ENCODE measurements at places on chromosomes 16 and 17. TPM values are rescaled to one million over a fixed set of nuclear protein-coding genes. Genes with fewer than 3 reads are reported as not detected.

DNA sequence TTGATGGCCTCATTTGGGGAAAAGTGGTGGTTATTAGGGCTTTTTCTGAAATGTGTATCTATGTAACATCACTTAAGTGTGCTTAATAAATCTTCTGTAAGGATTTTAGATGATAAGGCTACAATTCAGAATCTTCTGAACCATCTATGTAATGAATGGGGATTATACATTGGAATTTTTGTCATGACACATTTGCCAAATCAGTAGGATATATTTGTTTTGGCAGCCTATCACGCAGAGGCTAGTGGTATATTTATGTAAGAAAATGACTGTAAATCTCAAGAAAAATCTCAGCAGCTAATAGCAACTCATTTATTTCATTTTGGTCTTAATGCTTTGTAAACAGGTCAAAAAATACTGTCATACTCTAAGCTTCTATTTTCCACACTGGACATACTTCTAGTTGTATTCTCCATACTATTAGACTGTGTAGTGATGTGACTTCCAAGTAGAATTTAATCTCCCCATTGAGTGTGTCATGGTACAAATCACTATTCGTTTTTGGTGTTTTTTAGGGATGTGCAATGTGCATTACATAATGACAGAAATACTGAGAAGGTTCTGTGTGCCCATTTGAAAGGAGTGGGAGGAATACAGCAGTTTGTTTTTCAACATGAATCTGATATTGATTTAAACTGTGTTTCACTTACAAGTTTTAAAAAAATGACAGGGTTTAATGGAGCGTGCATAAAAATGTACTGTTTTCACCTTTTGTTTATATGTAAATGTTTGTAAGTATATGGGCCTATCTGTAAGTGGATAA, 29.2 kb downstream of the CLUH start:
- H3K4me1 ChIP-seq = peaks cover 20% of the 10 kb centered on the region
- no peak for DNase-seq
- no peak overlapping the region for H3K4me3 ChIP-seq
- peaks cover 24% of the 10 kb centered on the region for H3K36me3 ChIP-seq
- no peaks in the 10 kb centered on the region for H3K27me3 ChIP-seq

DNA sequence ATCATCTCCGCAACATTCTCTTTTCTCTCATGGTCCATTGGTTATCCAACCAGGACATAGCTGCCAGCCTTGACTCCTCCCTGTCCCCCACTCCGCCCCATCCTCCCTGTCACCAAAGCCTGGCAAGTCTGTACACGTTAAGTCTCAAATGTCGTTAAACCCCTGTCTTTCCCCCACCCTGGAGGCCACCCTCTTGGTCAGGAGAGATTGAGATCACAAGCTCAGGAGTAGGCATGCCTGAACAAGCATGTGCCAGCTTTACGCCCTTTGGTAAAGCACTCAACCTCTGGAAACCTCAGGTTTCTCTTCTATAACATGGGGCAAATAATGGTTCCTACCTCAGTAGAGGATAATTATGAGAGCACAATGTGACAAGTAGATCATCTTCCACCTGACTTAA, 38.1 kb upstream of the CCL1 start:
- H3K27me3 ChIP-seq = peaks cover 47% of the 10 kb centered on the region
- DNase-seq = no peak
- no peak overlapping the region for H3K4me3 ChIP-seq
- H3K27ac ChIP-seq = no peak overlapping the region
- H3K36me3 ChIP-seq = no peaks in the 10 kb centered on the region

- no peak for DNase-seq
- no peaks in the 10 kb centered on the region for H3K36me3 ChIP-seq
- H3K4me1 ChIP-seq = peaks cover 38% of the 10 kb centered on the region
- no peak overlapping the region for H3K4me3 ChIP-seq
- no peaks in the 10 kb centered on the region for H3K27me3 ChIP-seq
Observed at GRCh38 chr16:84829168-84829965, 9.6 kb downstream of the CRISPLD2 start.

DNA sequence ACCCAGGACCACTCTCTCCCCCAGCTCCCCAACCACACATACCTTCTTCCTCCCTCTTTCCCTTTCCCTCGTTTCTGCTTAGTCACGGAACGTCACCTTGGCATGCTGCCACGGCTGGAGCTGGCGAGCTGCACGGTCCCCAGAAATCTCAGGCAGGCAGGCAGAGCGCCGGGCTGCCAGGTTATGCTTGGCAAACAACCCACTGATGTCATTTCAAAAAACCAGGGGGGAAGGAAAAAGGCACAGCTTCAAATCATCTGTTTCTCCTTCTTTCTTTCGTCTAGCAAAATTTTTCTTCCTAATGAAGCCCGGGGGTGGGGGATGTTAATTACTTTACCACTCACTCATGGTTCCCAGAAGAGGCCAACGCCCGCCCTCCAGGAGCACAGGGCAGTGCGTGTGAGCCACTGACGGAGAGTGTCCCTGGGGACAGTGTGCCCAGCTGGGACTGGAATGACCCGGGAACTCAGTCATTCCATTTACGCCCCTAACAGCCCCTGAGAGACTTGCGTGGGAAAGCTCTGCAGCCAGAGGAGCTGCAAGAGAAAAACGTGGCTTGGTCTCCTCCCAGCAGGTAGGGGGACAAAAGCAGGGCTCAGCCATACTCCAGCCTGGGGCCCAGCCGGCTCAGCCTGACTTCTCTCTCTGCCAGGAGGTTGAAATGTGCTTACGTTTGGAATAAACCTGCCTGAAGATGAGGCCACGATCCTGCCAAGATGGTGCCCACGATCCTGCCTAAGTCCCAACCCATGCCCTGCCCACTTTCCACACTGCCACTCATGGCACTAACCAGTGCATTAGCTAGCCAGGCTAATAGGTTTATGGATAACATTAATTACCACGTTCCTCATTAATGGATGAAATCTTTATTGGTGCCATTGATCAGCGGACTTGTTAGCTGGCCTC, 198.9 kb downstream of the ZFHX3 start:
- H3K4me3 ChIP-seq = no peak overlapping the region
- H3K27ac ChIP-seq = peak overlapping the region; percentile 90
- no peaks in the 10 kb centered on the region for H3K27me3 ChIP-seq
- peak; percentile 52 for DNase-seq
- peaks cover 44% of the 10 kb centered on the region for H3K4me1 ChIP-seq
- H3K36me3 ChIP-seq = no peaks in the 10 kb centered on the region

- H3K27me3 ChIP-seq = no peaks in the 10 kb centered on the region
- H3K27ac ChIP-seq = no peak overlapping the region
- peaks cover 6% of the 10 kb centered on the region for H3K4me1 ChIP-seq
- no peaks in the 10 kb centered on the region for H3K36me3 ChIP-seq
- H3K4me3 ChIP-seq = no peak overlapping the region
- DNase-seq = no peak
Observed at GRCh38 chr17:65374966-65375365, 186.5 kb downstream of the AXIN2 start.

- DNase-seq = no peak
- no peaks in the 10 kb centered on the region for H3K36me3 ChIP-seq
- peaks cover 11% of the 10 kb centered on the region for H3K4me1 ChIP-seq
Observed at GRCh38 chr16:69417520-69418199, 6.8 kb upstream of the CYB5B start.

DNA sequence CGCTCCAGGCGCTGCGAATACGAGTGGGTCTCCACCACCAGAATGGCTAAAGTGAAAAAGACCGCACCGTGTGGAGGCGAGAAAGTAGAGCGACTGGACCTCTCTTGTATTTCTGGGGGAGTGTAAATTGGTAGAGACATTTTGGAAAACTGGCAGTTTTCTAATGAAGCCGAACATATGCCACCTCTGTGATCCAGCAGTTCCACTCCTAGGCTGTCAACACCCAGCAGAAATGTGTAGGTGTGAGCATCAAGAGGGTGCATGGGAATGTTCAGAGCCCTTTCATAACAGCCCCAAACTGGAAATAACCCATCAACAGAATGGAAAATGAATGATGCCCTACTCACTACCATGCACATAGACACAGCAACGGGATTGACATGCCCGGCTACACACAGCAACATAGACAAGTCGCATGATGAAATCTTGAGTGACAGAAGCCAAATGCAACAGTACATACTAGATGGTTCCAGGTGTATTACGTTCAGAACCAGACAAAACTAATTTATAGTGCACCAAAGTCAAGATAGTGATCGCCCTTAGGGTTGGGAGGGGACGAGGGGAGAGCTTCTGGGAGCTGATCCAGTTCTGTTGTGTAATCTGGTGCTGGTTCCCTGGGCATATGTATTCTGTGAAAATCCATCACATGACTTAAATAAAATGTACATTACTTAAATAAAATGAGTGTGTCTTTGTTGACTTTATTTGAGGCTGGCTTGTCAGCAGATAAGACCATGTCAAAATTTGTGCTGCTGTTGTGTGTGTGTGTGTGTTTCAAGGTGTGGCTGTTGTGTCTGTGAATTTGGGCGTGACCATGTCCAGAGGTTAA, 877 bp upstream of the BCL7C start:
- H3K27me3 ChIP-seq = no peaks in the 10 kb centered on the region
- peaks cover 6% of the 10 kb centered on the region for H3K36me3 ChIP-seq
- peak overlapping the region; percentile 65 for H3K4me3 ChIP-seq
- no peak for DNase-seq

DNA sequence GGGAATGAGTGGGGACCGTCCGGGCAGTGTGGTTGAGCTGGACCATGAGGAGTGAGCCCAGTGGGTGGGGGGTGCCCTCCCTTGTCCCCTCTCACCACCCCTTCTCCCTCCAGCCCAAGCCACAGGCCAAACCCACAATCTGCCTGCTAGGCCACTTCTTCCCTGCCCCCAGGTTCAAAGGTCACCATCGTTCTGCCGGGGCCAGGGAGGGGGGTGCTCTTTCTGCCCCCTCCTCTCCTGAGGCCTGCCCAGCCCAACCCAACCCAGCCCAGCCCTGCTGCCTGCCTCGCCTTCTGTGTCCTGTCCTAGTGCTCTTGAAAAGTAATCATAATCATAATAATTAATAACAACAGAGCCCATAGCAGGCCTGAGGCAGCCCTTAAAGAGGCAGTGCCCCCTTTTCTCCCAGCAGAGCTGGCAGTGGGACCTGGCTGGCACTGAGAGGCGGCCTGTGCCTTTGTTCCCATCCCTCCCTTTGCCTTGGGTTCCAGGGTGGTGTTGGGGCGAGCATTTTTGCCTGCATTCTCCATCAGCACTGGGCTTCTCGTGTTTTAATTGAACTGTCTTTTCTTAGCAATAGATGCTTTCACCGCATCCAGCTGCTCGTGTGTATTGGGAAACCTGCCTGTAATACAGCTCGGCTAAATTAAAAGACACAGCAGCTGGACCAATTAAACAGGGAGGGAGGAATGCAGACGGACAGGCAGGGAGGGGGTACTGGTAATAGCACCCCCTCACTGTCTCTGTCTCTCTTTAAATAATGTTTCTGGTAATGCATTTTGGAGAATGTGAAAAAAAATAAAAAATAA, 46.8 kb downstream of the SREBF1 start:
- H3K4me3 ChIP-seq = no peak overlapping the region
- no peak for DNase-seq
- no peaks in the 10 kb centered on the region for H3K27me3 ChIP-seq
- peaks cover 8% of the 10 kb centered on the region for H3K36me3 ChIP-seq

GRCh38 chr16:85616607-85617321, 3.6 kb downstream of the GSE1 start:
- peak overlapping the region; percentile 87 for H3K27ac ChIP-seq
- H3K27me3 ChIP-seq = no peaks in the 10 kb centered on the region

DNA sequence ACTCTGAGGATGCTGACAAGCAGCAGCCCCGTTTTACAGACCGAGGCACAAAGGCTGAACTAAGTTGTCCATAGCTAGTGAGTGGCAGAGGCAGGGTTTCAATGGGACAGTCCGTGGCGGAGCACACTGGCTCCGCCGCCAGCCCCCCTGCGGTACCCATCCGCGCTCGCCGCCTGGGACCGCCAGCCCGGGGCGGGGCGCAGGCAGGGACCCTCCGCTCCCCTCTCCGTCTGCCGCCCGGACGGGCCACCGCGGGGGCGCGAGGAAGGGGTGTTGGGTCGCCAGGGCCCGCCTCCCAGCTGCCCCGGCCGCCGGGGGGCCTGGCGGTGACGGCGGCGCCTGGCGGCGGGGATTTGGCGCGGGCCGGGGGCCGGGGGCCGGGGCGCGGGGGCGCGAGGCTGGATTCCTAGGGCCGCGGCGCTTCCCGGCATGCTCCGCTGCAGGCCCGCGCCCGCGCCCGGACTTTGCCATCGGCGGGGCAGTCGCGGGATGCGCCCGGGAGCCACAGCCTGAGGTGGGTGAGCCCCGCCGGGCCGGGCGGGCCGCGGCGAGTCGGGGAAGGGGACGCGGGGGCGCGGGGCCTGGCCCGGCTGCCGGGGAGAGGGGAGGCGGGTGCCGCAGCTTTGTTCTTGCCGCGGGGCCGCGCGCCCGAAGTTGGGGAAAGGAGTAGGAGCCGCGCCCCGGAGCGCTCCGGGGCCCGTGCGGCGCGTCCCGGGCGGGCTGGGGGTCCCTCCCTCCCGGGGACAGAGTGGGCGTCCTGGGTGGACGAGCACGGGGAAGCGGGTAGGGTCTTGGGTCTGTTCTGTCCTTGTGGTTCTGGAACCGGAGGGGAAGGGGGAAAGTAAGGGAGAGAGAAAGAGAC, at the start of gene TMEM98:
TMEM98 (plus strand) TSS at position 430 of the 862 bp plus-strand sequence. CDS start 3,376 bp downstream, outside the sequence.
- DNase-seq = peak; percentile 57
- H3K4me1 ChIP-seq = peaks cover 12% of the 10 kb centered on the region
- peaks cover 7% of the 10 kb centered on the region for H3K36me3 ChIP-seq
- H3K27ac ChIP-seq = peak within 1 kb of the TSS; percentile 91
- H3K27me3 ChIP-seq = no peaks in the 10 kb centered on the region

DNA sequence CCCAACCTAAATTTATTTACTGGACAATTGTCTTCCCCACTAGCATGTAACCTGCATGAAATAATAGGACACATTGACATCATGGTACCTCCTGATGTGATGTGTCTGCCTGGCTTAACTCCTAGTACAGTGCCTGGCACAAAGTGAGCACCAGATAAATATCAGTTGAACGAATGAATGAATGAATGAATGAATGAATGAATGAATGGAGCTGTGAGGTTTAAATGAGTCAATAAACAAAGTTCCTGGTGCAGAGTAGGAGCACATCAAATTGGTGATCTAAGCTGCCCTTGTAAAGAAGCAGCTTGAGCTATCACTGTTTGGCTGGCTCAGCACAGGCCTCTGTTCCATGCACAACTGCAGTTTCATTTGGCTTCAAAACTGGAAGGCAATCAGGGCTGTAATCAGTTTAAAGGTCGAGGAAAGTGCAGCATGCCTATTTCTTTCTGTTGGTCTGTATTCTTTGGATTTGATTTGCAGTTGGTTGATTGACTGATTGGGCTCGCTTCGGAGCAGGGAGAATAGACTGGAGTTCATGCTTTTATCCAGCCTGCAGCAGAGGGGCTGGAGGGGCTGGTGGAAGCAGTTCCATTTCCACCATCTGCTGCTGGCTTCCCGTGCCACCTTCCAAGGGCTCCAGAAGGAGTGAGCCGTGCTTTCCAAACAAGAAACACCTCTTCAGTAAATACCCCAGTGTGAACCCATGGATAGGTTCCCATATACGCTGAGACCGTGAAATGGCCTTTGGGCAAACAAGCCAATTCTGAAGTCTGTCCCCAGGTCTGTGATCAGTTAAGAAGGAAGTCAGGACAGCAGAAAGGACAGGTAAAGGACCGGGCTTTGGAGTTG, 54.6 kb downstream of the GPRC5B start:
- H3K27ac ChIP-seq = no peak overlapping the region
- no peak overlapping the region for H3K4me3 ChIP-seq
- no peak for DNase-seq

XYLT1 gene
- 11.8 TPM for total RNA-seq

BEAN1 gene
- total RNA-seq = 1.0 TPM

KRT9 gene
- not detected for total RNA-seq

TPSB2 gene
- not detected for total RNA-seq

SPAG7 gene
- total RNA-seq = 86.9 TPM

CDH11 gene
- 333 TPM for total RNA-seq

Data from mesothelial cell of epicardium (in vitro differentiated cells).